Activated CD4-positive, alpha-beta T cell treated with anti-CD3 and anti-CD28 coated beads, Interleukin-2, amount 50 U/mL, for 48 hours (primary cell): ENCODE measurements at places on chromosomes 16 and 17.
A peak's percentile ranks its signal among the peaks of the same experiment; 100 is the strongest.

DNA sequence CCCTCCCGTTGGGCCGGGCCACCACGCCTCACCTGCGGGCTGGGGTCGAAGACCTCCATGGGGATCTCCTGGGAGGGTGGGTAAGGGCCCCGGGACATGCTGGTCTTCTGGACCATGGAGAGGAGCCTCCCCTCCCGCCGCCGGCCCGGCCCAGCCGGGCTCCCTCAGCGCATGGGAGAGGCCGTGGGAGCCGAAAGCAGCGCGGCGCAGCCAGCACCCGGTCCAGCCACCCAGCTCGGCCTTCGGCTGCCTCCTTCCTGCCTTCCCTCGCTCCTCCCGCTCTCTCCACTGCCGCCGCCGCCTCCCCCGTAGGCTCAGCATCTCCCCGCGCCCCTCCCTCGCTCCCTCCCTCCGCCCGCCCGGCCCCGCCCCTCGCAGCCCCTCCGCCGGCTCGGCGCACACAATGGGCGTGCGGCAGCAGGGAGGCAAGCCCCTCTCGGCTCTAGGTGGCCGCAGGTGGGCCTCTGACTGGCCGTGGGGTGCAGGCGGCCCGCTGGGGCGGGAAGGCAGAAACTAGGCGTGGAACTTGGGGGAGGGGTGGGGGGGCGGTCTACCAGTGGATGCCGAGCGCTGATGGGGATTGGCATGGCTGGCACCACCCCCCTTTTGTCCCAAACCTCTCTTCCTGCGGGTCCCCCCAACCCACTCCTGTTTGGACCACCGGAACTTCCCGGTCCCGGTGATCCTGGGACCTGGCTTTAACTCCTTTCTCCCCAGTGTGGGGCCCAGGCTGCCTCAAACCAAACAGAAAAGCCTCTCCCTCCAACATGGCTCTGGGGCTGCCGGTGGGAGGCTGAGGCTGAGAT lies at the start of gene CACNB1:
Gene CACNB1 (minus strand): TSS at position 290 of the 806 bp plus-strand sequence. CDS start 174 bp downstream, at position 116.
- DNase-seq = peak; percentile 80

DNA sequence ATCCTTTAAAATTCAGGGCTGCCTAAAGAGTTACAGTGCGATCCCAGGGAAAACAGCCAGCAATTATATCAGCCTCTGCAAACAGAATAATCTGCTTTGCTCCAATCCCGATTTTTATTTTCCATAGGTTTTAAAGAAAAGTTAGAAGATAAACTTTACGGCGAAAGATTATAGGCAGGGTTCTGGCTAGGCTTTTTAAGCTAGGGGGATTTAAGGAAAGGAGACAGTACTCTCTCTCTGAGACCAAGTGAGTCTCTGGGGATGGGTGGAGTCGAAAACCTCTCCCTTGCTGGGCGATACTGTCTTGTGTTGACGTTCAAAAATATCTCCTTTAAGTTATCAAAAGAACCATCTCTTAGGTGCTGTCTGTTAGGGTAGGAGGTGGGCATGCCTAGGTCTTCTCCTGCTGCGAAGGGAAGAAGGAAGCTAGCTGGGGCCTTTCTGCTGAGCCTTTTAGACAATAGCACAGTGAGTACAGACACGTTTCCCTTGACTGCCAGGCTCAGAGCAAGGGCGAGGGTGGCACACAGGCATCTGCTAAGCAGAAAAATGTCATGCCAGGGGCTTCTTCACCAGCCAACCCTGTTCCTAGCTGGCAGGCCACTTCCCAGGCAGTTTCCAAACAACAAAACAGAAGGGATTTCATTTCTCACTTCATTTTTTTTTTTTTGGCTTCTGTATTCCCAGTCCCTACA lies 167.9 kb upstream of the MAF start:
- no peak for DNase-seq

GRCh38 chr17:64074704-64075426 lies 54.4 kb upstream of the ICAM2 start:
- no peak for DNase-seq

DNA sequence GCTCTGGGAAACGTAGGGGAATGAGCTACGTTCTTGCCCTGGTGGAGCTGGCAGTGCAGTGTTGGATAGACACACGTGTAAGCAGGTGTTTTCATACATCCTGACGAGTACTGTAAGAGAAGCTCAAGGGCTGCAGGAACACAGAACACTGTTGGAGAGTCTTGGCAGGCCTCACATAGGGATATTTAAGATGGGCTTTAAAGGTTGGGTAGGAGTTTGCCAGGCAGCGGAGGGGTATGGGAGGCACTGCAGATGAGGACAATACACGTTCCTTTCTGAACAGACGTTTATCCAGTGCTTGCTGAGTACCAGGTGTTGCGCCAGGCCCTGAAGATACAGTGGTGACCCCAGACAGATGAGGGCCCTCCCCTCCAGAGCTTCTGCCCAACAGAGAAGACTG lies 6.3 kb downstream of the KDM8 start:
- no peak for DNase-seq

GRCh38 chr17:21295036-21295952 lies 10.8 kb downstream of the MAP2K3 start:
- DNase-seq = no peak
